ENCODE measurements at places on chromosomes 13 and 19. TPM values are rescaled to one million over a fixed set of nuclear protein-coding genes. Genes with fewer than 3 reads are reported as not detected.

Gene ZNF135
- total RNA-seq: 16.2 TPM

DNA sequence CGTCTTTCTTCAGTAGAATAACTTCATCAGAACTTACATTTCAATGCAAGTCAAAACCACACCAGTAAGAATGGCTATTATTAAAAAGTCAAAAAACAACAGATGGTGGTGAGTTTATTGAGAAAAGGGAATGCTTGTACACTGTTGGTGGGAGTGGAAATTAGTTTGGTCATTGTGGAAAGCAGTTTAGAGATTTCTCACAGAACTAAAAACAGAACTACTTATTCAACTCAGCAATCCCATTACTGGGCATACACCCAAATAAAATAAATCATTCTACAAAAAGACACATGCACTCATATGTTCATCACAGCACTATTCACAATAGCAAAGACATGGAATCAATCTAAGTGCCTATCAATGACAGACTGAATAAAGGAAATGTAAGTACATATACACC is 231.2 kb downstream of the NHLRC3 start:
- no peak overlapping the region for H3K4me3 ChIP-seq
- DNase-seq: no peak
- no peaks in the 10 kb centered on the region for H3K4me1 ChIP-seq
- no peaks in the 10 kb centered on the region for H3K27me3 ChIP-seq
- no peaks in the 10 kb centered on the region for H3K36me3 ChIP-seq
- no peak overlapping the region for H3K27ac ChIP-seq

Gene NLRP9
- total RNA-seq: not detected

Gene OR7D2
- total RNA-seq: 0.16 TPM

Gene PCSK4
- total RNA-seq: 10.0 TPM

DNA sequence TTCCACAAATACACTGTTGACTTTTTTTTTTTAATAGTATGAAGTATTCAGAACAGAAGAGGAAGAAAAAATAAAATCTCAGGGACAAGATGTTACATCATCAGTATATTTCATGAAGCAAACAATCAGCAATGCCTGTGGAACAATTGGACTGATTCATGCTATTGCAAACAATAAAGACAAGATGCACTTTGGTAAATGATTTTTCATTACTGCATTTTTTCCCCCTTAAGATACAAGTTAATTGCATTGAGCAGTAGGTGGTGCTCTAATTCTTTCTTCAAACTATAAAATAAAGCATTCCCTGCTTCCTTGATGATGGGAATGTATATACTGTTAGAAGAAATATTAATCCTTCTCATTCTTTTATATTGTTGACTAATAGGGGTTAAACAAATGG is 17.1 kb downstream of the UCHL3 start:
- no peak overlapping the region for H3K4me3 ChIP-seq
- no peaks in the 10 kb centered on the region for H3K36me3 ChIP-seq
- H3K27ac ChIP-seq: no peak overlapping the region

GRCh38 chr19:47661611-47662010 is 51.6 kb upstream of the EHD2 start:
- no peaks in the 10 kb centered on the region for H3K27me3 ChIP-seq
- H3K4me1 ChIP-seq: peaks cover 15% of the 10 kb centered on the region
- no peak overlapping the region for H3K4me3 ChIP-seq
- no peak for DNase-seq
- H3K27ac ChIP-seq: peak overlapping the region; percentile 99

Gene ZNF134
- 18.2 TPM for total RNA-seq

DNA sequence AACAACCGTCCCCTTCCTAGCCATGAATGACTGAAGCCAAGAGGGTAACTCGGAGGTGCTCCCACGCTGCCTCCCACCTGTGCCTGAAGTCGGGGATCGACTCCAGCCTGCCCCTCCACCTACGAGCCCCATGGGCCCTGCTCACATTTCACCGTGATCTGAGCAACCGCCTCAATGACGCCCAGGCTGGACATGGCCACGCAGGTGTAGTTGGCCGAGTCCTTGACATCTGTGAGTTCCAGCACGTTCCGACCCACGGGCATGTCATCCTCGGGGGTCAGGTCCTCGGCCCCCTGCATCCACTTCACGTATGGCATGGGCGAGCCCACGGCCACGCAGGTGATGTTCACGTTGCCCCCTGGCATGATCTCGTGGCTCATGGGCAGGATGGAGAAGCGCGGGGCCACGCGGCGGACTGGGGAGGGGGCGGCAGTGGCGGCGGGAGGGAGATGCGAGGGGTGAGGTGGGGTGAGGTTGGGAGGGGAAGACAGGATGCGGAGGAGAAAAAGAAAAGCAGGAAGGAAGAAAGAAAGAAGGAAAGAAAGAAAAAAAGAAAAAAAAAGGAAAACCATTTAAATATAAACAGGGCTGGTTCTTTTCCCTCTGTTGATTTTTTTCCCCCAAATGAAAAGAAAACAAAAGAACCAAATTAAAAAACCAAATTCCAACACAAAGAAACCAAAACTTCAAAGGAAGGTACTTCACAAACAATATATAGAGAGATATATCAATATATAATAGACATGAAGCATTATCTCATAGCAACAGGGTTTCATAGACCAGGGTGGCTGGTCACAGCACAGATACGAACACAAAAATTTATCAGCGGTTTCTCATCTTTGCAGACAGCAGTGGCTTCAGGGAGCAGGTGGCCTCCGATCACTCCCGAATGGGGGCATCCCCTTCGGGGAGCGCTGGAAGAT is 94.7 kb downstream of the PTPRS start:
- no peak overlapping the region for H3K27ac ChIP-seq
- DNase-seq: no peak
- no peaks in the 10 kb centered on the region for H3K4me1 ChIP-seq
- H3K4me3 ChIP-seq: no peak overlapping the region
- H3K27me3 ChIP-seq: no peaks in the 10 kb centered on the region

Gene LILRB5
- total RNA-seq: 46.4 TPM

DNA sequence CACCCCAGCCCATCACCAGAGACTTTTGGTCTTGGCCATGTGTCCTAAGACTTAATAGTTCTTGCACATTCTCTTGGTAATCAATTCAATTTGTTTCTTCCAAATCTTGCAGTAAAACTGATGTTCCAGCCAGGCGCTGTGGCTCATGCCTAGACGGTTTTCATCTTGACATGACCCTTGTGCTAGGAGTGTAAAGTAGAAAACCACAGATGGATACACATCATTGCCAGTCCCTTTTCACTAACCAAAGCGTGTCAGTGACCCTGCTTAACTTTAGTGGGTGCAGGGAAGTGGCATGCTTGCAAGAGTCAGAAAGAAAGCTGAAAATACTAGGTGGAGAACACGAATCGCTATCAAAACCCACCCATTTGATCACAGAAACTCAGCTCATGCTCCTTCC is 18.0 kb upstream of the CD70 start:
- no peaks in the 10 kb centered on the region for H3K27me3 ChIP-seq
- no peak overlapping the region for H3K4me3 ChIP-seq

Gene SNAPC2
- total RNA-seq: 13.8 TPM

Gene SLC44A2
- total RNA-seq: 63.0 TPM

- H3K27ac ChIP-seq: no peak overlapping the region
- no peak overlapping the region for H3K4me3 ChIP-seq
- DNase-seq: no peak
- H3K4me1 ChIP-seq: no peaks in the 10 kb centered on the region
- H3K27me3 ChIP-seq: no peaks in the 10 kb centered on the region
- H3K36me3 ChIP-seq: no peaks in the 10 kb centered on the region
Measured at GRCh38 chr13:24652359-24652758, 27.8 kb upstream of the ATP12A start.

- H3K4me1 ChIP-seq: no peaks in the 10 kb centered on the region
- no peak for DNase-seq
- no peaks in the 10 kb centered on the region for H3K27me3 ChIP-seq
- H3K36me3 ChIP-seq: no peaks in the 10 kb centered on the region
Measured at GRCh38 chr13:100987948-100988347, 313.4 kb upstream of the TMTC4 start.

- H3K36me3 ChIP-seq: no peaks in the 10 kb centered on the region
- no peaks in the 10 kb centered on the region for H3K27me3 ChIP-seq
Measured at GRCh38 chr19:45446295-45446694, 21.5 kb upstream of the FOSB start.

DNA sequence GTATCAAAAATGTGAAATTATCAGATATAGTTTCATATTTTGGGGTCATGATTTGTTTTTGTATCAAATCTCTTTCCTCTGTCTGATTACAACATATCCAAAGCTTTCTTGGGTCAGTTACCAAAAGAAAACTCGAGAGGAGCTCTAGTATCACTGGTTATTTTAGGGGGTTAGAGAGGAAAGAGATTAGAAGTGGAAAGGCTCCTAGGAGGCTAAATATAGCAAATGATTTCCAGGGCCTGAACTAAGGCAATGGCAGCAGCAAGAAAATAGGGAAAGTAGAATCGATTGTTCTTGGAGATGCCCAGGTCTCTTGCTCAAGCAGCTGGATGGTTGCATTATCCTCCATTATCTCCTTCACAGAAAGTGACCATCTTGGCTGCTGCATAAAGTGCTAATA is 72.9 kb downstream of the NHLRC3 start:
- no peaks in the 10 kb centered on the region for H3K27me3 ChIP-seq
- no peaks in the 10 kb centered on the region for H3K36me3 ChIP-seq
- no peak for DNase-seq
- H3K4me3 ChIP-seq: no peak overlapping the region

Gene C13orf46
- 0.16 TPM for total RNA-seq

Gene MIA
- total RNA-seq: not detected

GRCh38 chr13:23007426-23007825 is 173.4 kb upstream of the SGCG start:
- no peak overlapping the region for H3K4me3 ChIP-seq
- no peaks in the 10 kb centered on the region for H3K4me1 ChIP-seq
- no peaks in the 10 kb centered on the region for H3K36me3 ChIP-seq
- DNase-seq: no peak
- H3K27me3 ChIP-seq: no peaks in the 10 kb centered on the region

DNA sequence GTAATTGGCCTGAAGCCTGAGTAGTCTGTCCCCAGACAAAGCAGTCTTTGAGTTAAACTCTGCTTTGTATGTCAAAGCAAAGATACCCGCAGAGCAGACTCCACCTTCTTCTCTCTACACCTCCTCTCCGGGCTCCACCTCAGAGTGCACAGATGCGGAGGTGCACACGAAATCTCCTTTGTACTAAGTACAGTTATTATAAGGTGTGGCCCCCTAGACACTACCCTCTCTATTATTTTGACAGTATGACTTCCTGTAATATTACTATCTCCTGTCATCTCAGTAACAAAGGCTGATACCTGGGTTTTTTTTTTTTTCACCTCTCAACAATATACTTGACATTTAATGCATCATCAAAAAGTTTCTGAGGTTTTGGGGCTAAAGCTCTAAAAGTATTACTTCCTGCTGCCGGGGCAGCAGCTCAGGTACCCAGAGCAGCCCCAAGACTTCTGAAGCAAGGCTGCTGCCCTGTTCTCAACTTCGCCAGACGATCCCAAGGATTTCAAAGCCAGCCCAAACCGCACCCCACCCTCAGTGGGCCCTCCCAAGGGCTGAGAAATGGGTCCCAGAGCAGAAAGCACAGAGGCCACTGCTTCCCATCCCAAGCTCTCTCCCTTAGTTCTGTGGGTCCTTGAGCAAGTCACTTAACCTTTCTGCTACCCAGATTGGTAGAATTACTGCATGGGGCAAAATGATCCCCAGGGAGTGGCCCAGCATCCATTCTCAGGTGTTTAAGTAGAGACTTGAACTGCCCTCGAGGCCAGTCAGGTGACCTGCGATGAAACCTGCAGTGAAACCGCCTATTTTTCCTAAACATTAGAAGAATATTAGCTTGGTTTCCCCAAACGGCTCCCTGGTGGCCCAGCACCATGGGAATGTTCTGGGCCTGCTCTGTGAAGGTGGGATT is 180.6 kb downstream of the FOXO1 start:
- no peaks in the 10 kb centered on the region for H3K36me3 ChIP-seq
- no peaks in the 10 kb centered on the region for H3K27me3 ChIP-seq
- H3K27ac ChIP-seq: no peak overlapping the region
- no peaks in the 10 kb centered on the region for H3K4me1 ChIP-seq

DNA sequence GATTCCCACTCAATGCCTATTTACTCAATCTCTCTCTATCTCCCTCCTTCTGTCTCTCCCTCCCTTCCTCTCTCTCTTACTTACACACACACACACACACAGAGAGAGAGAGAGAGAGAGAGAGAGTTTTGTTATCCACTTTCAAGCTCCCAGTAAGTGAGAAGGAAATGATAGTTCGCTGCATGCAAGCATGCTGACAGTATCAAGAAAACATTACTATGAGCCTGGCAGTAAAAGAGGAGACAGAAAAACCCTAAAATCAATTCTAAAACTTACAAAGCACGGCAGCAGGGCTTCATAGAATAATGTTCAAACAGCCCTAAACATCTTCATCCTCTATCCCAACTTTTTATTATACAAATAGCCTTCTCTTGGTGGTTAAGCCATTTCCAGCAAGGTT is 171.9 kb downstream of the FOXO1 start:
- no peaks in the 10 kb centered on the region for H3K27me3 ChIP-seq
- no peak overlapping the region for H3K27ac ChIP-seq
- no peaks in the 10 kb centered on the region for H3K36me3 ChIP-seq
- no peaks in the 10 kb centered on the region for H3K4me1 ChIP-seq
- no peak overlapping the region for H3K4me3 ChIP-seq

GRCh38 chr19:48192750-48193149 is 22.3 kb downstream of the ZSWIM9 start:
- H3K4me1 ChIP-seq: no peaks in the 10 kb centered on the region
- DNase-seq: no peak
- H3K27ac ChIP-seq: no peak overlapping the region
- no peak overlapping the region for H3K4me3 ChIP-seq

- peaks cover 3% of the 10 kb centered on the region for H3K27me3 ChIP-seq
- H3K36me3 ChIP-seq: no peaks in the 10 kb centered on the region
- H3K4me3 ChIP-seq: no peak overlapping the region
- H3K4me1 ChIP-seq: no peaks in the 10 kb centered on the region
- DNase-seq: no peak
- H3K27ac ChIP-seq: no peak overlapping the region
Measured at GRCh38 chr19:28487999-28488398, 725.0 kb downstream of the UQCRFS1 start.

Gene HSPB6
- total RNA-seq: 31.0 TPM

Gene DIRAS1
- 3.6 TPM for total RNA-seq

Gene CD79A
- total RNA-seq: 0.80 TPM

DNA sequence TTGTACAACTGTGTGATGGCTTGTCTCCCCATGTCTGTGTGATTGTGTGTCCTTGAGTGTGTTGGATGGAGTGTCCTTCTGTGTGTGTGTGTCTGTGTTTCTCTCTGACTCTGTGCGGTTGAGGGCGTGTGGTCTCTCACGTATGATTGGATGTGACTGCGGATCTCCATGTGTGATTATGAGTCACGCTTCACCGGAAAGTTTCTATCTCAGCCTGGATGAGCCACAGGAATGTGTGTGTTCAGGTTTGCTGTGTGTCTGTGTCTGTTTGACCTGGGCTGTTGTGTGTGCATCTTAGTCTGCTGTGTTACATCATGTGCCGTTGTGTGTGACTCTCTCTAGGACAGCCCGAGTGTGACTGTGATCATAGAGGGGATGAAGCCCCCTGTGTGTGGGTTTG is 15.5 kb upstream of the ZNF835 start:
- H3K27me3 ChIP-seq: no peaks in the 10 kb centered on the region
- DNase-seq: no peak
- no peaks in the 10 kb centered on the region for H3K4me1 ChIP-seq
- H3K27ac ChIP-seq: no peak overlapping the region
- no peak overlapping the region for H3K4me3 ChIP-seq

Gene PRRG2
- total RNA-seq: 16.1 TPM
